ENCODE measurements at places on chromosomes 5 and 9. TPM values are rescaled to one million over a fixed set of nuclear protein-coding genes. Genes with fewer than 3 reads are reported as not detected.

GRCh38 chr9:19927560-19927959 is 138.7 kb upstream of the SLC24A2 start:
- H3K4me3 ChIP-seq, result no peak overlapping the region
- H3K27ac ChIP-seq, result no peak overlapping the region

DNA sequence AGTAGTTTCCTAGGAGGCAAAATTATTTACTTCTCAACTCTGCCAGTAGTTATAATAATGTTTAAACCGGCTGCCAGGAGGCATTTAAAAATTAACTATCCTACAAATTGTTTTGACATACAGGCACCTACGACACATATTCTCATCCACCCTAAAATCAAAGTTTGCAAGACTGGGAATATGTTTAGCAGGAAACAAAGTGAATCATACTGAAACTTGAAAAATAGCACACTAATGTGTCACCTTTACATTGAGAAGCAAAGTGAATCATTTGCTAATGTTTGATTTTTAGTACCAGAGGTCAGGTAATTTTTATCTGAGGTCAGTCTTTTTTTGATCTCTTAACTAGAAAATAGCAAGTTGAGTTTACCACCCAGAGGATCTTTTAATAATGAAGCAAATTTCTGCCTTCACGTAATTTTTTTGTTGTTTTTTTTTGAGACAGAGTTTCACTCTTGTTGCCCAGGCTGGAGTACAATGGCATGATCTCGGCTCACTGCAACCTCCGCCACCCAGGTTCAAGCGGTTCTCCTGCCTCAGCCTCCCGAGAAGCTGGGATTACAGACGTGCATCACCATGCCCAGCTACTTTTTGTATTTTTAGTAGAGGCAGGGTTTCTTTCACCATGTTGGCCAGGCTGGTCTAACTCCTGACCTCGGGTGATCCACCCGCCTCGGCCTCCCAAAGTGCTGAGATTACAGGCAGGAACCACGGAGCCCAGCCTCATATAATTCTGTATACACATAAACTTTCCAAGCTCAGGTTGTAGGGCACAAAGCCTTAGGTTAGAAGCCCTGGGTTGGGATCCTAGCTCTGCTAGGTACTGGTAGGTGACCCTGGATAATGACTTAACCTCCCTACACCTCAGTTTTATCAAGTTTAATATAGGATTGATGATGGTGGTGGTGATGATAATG is 124.3 kb downstream of the UGCG start:
- no peak overlapping the region for H3K4me3 ChIP-seq
- peaks cover 10% of the 10 kb centered on the region for H3K4me1 ChIP-seq
- no peak for DNase-seq
- no peak overlapping the region for H3K27ac ChIP-seq
- peaks cover 10% of the 10 kb centered on the region for H3K27me3 ChIP-seq

- no peak overlapping the region for H3K27ac ChIP-seq
- H3K4me3 ChIP-seq, result no peak overlapping the region
- H3K36me3 ChIP-seq, result no peaks in the 10 kb centered on the region
- H3K4me1 ChIP-seq, result no peaks in the 10 kb centered on the region
Measured at GRCh38 chr5:1185629-1186350, 15.6 kb upstream of the SLC6A19 start.

DNA sequence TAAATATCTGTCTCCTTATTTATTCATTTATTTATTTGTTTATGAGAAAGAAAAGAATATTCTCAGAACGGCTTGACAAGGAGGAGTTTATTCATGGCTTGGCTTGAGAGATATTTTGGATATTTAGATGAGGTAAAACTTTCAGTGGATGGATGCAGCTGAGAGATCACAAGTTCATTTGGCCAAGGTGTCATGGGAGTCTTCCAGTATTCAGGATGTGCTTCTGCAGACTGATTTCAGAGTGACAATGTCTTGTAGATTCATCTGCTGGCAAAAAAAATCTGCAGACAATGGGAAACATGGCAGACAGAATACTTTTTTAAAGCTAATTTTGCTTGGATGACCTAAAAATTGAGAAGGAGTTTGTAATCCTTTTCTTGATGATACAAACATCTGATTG is 38.5 kb downstream of the XRCC4 start:
- peaks cover 41% of the 10 kb centered on the region for H3K36me3 ChIP-seq
- no peak overlapping the region for H3K4me3 ChIP-seq
- H3K27me3 ChIP-seq, result no peaks in the 10 kb centered on the region
- H3K4me1 ChIP-seq, result no peaks in the 10 kb centered on the region
- no peak overlapping the region for H3K27ac ChIP-seq

The TRAF2 gene
- 34.8 TPM for total RNA-seq
